ENCODE measurements at places on chromosomes 6 and 20.

GRCh38 chr6:160367798-160368547 lies 19.8 kb downstream of the SLC22A3 start:
- no peak for DNase-seq

GRCh38 chr20:59723607-59724456 lies 119.5 kb downstream of the PHACTR3 start:
- DNase-seq: no peak

- DNase-seq: no peak
These were observed 228.5 kb downstream of the TAF4 start for GRCh38 chr20:61837200-61837599.

GRCh38 chr20:58723628-58723984 lies 31.0 kb downstream of the NPEPL1 start:
- DNase-seq: no peak

GRCh38 chr20:14360416-14360815 lies 23.0 kb upstream of the FLRT3 start:
- DNase-seq: no peak

DNA sequence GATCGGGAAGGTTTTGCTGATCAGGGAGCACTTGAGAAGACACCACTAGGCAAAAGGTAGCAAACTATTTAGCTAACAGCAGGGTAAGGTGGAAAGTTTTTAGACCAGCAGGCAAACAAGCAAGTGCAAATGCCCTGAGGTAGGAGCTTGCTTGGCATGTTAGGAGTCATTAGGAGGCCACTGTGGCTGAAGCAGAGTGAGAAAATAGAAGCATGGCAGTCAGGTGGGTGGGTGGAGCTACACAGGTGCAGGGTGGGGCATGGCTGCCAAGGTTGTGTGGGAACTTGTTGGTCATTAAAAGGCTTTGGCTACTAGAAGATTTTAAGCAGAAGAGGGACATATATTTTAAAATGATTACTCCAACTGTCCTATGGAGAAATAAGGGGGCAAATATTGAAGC lies 77.3 kb downstream of the EDN1 start:
- no peak for DNase-seq

GRCh38 chr6:14172562-14172961 lies 55.0 kb downstream of the CD83 start:
- DNase-seq: no peak

Data from stimulated activated CD8-positive, alpha-beta memory T cell treated with anti-CD3 and anti-CD28 coated beads, Interleukin-4, amount 100 ng/mL, for 1 hour (primary cell).